ENCODE measurements at places on chromosomes 16 and 17. TPM values are rescaled to one million over a fixed set of nuclear protein-coding genes. Genes with fewer than 3 reads are reported as not detected.

DNA sequence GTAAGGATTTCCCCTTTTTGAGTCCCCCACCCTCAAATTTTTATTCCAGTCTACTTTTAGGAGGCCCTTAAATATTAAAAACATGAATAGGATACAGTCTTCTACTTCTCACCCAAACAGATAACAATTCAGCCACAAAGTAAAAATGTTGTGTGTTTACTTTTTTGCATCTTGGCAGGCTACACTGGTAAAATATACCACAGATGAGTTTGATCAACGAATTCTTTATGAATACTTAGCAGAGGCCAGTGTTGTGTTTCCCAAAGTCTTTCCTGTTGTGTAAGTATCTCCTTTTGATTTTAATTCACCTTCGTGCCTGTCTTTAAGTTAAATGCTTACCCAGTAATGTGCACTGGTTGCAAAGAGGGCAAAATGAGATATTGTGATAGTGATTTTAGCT is 34.4 kb upstream of the RAB11FIP4 start:
- DNase-seq = no peak

- DNase-seq = no peak
Observed at GRCh38 chr16:3478242-3478925, 16.9 kb downstream of the C16orf90 start.

SYCE1L gene
- 11.5 TPM for total RNA-seq

MT4 gene
- not detected for total RNA-seq

Data from H9 (cell line).